ENCODE measurements at places on chromosomes 4 and X.
A peak's percentile ranks its signal among the peaks of the same experiment; 100 is the strongest.

GRCh38 chr4:103372002-103372558, 173.9 kb upstream of the CENPE start:
- no peak for DNase-seq

DNA sequence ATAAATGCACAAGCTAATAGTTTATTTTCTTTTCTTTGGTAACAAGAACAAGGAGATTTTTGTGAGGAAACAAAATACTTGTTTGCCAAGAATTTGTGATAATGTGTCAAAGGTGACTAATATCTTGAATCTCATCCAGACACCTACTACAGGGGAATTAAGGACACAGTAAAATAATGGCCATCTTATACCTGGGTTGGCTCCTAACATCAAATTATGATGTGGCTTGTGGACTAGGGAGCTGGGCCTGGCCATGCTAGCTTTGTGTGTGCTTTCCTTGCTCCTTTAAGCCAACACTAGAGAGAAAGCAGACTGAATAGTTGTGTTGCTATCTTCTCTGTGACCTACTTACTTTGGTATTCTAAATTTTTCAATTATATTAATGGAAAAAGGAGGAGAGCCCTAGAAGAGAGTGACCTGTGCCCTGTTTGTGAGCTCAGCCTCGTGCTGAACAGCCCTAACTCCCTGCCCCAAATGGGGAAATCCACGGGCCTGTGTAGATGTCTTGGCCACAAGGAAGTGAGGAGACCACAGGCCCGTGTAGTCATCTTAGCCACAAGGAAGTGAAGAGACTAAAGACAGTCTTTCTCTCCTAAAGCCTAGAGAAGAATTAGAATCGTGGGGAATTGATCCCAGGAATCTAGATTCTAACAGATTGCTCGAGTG, 23.3 kb downstream of the ARHGAP24 start:
- no peak for DNase-seq

DNA sequence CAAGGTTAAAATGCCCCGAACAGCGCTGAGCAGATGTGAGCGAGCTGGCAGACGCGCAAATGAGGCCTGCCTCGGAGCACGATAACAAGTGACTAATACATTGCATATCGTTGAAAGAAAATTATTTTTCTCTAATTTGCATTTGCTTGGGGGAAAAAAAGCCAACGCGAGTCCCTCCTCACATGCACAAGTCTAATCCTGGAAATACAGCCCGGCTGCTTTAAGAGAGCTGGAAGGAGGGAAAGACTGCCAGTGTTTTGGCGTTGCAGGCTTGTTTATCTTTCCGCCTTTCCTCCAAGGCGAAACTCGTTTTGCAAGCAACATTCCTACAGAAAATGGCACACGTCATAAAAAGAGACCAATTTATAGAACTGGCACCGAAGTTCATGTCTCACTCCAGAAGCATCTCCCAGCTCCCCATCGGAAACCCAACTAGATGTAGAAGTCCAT, 12.6 kb downstream of the BCOR start:
- DNase-seq, result peak; percentile 54

GRCh38 chr4:113618205-113618604, 143.3 kb downstream of the CAMK2D start:
- no peak for DNase-seq

GRCh38 chr4:169158046-169158445, 112.7 kb downstream of the SH3RF1 start:
- no peak for DNase-seq

- no peak for DNase-seq
Observed at GRCh38 chrX:73266766-73267165, 52.1 kb upstream of the NAP1L2 start.

- DNase-seq, result peak; percentile 70
Observed at GRCh38 chr4:156293657-156294297, 340.1 kb upstream of the CTSO start.

DNA sequence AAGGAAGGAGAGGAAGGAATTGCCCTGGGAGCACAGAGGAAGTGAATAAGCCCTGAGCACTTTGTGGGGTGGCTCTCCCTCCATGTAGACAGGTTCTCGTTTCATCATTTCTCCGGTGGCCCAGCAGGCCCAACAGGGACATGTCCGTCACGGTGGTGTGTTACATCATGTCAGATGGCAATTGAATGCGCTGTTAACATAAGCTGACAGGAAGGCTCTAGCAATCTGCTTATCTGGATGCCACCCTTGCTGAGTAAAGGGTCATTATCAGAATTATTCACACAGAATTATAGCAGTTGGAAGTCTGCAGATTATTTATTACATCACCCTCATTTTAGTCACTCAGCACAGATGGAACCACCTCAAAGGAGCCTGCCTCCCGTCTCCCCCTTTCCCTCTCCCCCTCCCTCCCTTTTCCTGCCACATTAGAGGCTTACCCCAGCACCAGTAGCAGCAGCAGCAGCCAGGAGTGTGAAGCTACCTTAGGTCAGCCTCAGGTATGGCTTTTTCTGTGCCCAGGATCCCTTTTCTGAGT, 124.3 kb upstream of the TRIM2 start:
- no peak for DNase-seq

DNA sequence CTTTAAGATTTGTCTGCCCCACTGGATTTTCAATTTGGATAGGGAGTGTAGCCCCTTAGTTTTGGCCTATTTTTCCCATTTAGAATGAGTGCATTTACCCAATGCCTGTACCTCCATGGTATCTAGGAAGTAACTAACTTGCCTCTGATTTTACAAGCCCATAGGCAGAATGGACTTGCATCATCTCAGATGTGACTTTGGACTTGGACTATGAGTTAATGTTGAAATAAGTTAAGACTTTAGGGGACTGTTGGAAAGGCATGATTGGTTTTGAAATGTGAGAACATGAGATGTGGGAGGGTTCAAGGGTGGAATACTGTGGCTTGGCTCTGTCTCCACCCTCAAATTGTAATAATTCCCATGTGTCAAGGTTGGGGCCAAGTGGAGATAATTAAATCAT, 2480.2 kb downstream of the PCDH7 start:
- DNase-seq, result no peak
